ENCODE measurements at places on chromosomes 6 and 20.
A peak's percentile ranks its signal among the peaks of the same experiment; 100 is the strongest.

GRCh38 chr6:121523628-121524027, 88.2 kb downstream of the GJA1 start:
- DNase-seq, result peak; percentile 16

DNA sequence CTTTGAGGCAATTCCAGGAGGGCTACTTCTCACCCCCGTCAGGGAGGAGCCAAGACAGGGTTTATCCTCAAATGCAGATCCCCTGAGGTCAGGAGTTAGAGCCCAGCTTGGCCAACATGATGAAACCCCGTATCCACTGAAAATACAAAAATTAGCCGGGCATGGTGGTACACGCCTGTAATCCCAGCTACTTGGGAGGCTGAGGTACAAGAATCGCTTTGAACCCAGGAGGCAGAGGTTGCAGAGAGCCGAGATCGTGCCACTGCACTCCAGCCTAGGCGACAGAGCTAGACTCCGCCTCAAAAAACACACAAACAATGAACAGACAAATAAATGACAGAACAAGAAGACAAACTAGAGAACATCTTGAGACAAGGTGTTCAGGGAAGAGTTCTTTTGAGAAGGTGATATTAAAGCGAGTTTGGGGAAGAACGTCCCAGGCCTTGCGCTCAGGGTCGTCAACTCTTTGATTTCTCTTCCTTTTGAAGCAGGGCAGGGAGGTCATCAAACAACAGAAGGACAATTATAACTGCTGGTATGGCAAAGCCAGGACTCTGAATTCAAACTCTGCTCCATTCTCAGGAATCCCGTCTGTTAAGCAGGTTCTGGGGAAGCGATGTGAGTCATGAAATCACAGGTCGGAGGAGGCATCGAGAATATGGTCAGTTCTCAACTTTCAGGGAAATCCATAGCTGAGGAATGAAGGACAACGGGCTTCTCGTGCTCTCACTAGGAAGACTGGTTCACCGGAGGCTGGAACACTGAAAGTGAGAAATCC, 1.4 kb upstream of the RALY start:
- no peak for DNase-seq

GRCh38 chr6:164692772-164693510, 616.5 kb downstream of the C6orf118 start:
- no peak for DNase-seq

DNA sequence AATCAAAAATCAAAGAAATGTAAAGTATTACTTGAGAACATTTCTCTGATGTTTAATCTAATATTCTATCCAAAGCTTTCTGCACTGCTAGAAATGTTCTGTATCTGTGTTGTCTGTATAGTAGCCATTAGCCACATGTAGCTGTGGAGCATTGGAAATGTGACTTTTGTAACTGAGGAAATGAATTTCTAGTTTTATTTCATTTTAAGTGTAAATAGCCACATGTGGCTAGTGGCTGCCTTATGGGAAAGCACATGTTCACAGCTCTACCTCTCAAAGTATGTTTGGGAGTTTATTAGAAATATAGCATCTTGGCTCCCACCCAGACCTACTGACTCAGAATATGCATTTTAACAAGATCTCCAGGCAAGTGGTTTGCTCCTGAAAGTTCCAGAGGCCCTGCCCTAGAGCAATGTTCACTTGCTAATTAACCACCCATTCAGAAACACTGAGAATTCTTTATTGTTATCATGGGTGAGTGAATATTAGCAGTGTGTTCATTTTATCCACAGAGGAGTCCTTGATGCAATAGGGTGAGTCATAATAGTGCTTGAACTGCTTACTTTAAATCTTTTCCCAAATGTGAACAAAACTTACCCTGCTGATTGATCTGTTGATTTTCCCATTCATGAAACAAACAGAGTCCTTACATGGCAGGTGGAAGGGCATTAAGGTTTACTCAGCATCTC, 282.7 kb downstream of the PLCB1 start:
- peak; percentile 76 for DNase-seq

- DNase-seq, result no peak
Measured at GRCh38 chr6:135257631-135258405, 76.7 kb downstream of the MYB start.

GRCh38 chr6:37005061-37005810, at the start of gene FGD2:
TSS of gene FGD2 (plus strand) at chr6:37005655. CDS start at chr6:37005818, 163 bp downstream.
- DNase-seq, result no peak

DNA sequence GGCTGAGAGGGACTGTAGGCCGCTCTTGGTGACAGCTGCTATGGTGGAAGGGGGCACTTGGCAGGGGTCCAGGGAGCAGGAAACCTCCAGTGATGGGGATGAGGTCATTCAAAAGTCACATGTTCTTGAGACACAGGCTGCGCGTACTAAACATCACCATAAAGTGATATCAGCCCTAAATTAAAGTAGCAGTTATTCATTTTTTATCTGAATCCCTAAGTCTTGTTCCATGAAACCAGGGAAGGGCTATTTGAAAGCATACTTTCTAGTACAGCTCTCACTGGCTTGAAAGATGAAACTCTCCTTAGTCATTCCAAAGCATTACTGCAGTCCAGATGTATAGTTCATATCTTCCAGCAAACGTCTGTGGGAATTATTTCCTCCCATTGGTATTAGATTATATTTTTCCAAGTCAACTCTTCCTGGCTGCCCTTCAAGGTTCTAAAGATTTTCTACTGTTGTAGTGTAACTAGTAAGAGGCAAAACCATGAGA, 373.1 kb downstream of the CD109 start:
- peak; percentile 88 for DNase-seq

DNA sequence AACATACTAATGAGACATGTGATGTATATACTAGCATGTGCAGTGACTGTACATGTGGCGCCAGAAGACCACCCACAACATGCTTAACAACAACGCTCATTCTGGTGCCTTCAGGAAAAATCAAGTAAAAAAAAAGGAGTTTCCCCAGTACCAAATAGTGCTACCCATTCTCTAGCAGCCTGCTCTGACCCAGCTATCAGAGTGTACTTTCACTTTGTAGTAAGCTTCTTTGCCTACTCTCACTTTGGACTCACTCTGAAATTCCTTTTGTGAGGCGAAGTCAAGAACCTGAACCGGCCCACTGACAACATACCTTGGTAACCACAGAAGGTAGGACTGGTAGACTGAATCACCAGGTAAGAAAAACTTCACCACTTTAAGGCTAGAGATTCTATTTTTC, 1100.0 kb downstream of the GRIK2 start:
- DNase-seq, result no peak

- peak; percentile 96 for DNase-seq
Measured at GRCh38 chr20:371755-372542, 8.6 kb upstream of the TRIB3 start.

DNA sequence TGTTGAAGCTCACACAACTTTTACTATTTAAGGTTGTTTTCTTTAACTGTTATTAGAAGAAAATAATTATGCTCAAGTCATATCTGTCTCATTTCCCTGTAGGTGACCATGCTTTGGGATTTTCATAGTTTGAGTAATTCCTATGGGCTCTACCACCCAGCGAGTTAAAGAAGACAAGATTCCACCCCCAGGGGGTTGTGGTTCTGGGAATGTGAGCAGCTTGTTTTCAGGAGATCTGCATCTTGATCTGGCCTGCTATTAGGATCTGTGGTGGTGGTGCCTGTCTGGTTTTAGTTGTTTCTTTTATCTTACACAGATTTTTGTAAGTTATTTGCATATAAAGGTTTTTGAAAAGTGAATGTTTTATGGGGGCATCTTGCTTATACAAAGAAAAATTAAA, 20.2 kb upstream of the REV3L start:
- DNase-seq, result no peak

GRCh38 chr6:19327241-19327640, 509.9 kb upstream of the ID4 start:
- peak; percentile 89 for DNase-seq

DNA sequence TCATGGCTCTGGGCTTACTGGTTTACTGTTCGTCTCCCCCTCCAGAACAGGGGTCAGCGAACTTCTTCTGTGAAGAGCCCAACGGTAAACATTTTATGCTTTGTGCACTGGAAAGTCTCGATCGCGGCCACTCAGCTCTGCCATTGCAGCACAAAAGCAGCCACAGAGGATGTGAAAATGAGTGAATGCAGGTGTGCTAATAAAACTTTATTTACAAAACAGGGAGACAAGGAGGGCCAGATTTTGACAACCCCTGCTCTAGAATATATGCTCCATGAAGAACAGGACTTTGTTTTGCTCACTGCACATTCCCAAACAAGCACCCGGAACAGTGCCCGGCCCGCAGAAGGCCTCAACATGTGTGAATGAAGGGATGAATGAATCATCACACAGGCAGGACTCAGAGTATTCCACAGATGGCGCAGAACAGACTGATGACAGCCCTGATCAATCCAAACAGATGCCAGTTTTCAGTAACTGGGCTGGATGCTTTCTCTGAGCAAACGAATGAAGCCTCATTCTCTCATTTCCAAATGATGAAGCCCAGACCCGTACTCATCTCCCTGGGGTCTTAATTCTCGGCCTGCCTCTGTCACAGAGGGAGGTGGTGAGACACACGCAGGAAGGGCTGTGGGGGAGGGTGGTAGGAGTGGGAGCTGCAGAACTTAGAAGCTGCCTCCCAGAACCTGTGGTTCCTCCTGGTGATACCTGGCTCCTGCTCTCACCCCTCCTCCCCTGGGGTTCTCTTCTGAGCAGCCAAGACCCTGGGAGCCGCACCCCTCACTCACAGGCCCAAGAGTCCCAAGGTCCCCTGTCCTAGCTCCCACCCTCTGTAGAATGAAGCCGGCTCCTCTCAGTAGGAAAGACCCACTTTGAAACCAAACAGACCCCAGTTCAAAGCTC, 196.4 kb downstream of the PREX1 start:
- DNase-seq, result no peak

- DNase-seq, result no peak
Measured at GRCh38 chr6:149761438-149761837, 11.9 kb downstream of the PCMT1 start.

GRCh38 chr6:78607189-78607588, 260.2 kb upstream of the IRAK1BP1 start:
- peak; percentile 76 for DNase-seq

GRCh38 chr20:62354031-62354808, 12.9 kb downstream of the LAMA5 start:
- DNase-seq, result no peak

GRCh38 chr6:111011360-111012142, 29.7 kb downstream of the RPF2 start:
- DNase-seq, result peak; percentile 67

DNA sequence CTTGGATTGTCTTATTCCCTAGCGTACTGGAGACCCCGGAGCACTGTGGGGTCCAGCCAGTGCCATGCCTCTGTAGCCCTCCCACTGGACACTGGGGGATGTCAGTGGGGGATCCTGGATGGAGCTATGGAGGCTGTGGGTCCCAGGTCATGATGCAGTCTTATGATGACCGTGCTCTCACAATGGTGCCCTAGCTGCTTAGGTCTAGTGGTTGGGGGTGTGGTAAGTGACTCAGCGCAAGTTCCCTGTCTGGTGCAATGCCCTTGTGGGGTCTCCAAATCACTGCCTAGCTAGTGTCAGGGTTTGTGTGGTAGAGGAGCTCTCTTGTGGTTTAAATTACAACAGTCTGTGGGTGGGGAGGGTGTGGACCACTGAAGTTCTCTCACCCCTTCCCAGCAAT, 135.4 kb downstream of the CDC5L start:
- DNase-seq, result no peak

DNA sequence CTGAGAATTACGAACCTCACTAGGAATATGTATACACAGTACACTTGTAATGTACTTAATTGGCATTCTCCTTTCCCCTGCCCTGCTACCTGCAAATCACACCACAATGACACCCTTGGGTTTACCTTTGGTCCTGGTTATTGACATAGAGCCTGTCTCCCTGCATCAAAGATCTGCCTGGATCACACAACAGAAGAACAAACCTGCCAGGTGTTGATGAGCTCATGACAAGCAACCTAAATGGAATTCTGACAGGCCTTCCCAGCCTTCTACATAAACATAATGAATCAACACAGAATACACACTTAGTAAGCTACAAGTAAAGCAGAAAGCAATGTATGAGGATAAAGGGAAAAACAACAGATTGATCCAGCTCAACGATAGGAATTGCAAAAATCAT, 95.6 kb downstream of the HDGFL1 start:
- no peak for DNase-seq

DNA sequence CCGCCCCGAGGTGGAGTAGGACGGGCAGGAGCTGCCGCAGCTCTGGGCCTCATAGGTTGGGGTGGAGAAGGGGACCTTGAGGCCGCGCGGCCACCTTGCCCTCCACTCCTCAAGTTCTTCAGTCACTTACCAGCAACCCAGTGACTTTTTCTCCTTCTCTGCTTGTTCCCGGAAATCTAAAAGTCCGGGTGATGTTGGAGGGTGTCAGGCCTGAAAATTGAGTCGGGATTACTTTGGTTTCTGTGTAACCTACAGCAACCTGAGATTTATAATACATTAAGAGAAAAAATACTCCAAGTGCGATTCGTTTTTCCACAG, 338 bp downstream of the RWDD1 start:
- no peak for DNase-seq

GRCh38 chr20:63382551-63383300, 21.6 kb upstream of the CHRNA4 start:
- DNase-seq, result no peak

DNA sequence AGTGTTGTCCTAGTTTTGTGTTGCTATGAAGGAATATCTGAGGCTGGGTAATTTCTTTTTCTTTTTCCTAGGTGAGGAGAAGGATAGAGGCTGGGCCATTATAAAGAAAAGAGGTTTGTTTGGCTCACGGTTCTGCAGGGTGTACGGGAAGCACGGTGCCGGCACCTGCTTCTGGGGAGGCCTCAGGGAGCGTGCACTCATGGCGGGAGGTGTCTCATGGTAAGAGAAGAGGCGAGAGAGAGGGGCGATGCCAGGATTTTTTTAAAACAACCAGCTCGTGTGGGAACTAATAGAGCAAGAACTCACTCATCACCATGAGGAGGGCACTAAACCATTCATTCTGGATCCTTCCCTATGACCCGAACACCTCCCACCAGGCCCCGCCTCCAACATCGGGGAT, 14.2 kb upstream of the NPBWR2 start:
- no peak for DNase-seq

GRCh38 chr6:4687989-4688947, 87.9 kb upstream of the CDYL start:
- DNase-seq, result peak; percentile 83

GRCh38 chr20:33345342-33345741, 56.0 kb downstream of the CDK5RAP1 start:
- DNase-seq, result no peak

GRCh38 chr6:169490246-169490641, 211.6 kb downstream of the WDR27 start:
- peak; percentile 78 for DNase-seq

DNA sequence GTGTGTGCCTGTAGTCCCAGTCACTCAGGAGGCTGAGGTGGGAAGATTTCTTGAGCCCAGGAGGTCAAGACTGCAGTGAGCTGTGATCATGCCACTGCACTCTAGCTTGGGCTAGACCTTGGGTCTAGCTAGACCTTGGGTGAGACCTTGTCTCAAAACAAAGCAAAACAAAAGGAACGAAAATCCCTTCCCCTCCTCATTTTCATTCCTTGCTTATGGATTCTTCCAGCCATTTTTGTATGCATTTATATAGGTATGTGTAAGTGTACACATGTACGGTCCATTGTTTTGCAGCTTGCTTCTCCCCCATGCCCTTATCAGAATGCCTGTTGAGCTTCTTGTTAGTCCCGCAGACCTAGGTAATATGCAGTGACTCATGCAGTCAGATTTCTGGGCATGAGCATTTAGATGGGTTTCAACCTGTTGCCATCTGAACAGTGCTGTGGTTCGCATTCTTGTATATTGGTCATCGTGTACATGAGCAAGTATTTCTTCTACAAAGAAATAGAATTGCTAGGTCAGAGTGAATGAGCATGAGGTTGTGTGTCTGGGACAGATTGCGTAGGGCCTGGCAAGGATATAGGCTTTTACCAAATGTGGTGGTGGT, 73.2 kb downstream of the ATRN start:
- DNase-seq, result peak; percentile 46

GRCh38 chr6:4914420-4915159, 89.2 kb downstream of the RPP40 start:
- no peak for DNase-seq

All from fibroblast of the aortic adventitia (primary cell).